ENCODE measurements at places on chromosomes 16 and 17. TPM values are rescaled to one million over a fixed set of nuclear protein-coding genes. Genes with fewer than 3 reads are reported as not detected.

OR4D1 gene
- total RNA-seq: under 0.01 TPM

PERCC1 gene
- total RNA-seq: not detected

GALR2 gene
- not detected for total RNA-seq

CCL7 gene
- not detected for total RNA-seq

TSEN54 gene
- total RNA-seq: 8.1 TPM

KRT9 gene
- total RNA-seq: not detected

CD300A gene
- 3.3 TPM for total RNA-seq

STXBP4 gene
- 25.7 TPM for total RNA-seq

CLEC18B gene
- total RNA-seq: 1.1 TPM

CCR7 gene
- not detected for total RNA-seq

NACA2 gene
- total RNA-seq: not detected

ITGAX gene
- total RNA-seq: 1.6 TPM

CCL8 gene
- total RNA-seq: 0.16 TPM
